ENCODE measurements at places on chromosomes 11 and 22.

- DNase-seq, result no peak
Observed at GRCh38 chr22:47203554-47203991, 441.1 kb downstream of the TBC1D22A start.

DNA sequence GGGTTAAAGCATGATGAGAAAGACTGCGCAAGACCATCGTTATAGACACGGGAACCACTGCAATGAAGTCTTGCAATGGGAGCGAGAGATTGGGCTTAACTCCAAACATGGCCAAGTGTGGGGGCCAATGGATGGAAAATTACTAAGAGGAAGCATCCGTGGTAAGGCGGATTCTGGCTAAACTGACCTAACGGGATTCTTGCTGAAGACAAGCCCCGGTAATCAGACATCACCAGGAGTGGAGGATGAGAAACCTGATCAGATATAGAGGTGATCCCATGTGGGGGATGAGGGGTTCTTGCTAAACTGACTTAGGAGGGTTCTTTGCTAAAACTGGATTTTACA is 5.8 kb upstream of the SYNGR1 start:
- DNase-seq, result peak; percentile 75

- DNase-seq, result no peak
Observed at GRCh38 chr11:86161336-86161735, 83.2 kb upstream of the EED start.

- no peak for DNase-seq
Observed at GRCh38 chr11:78840200-78840599, 265.5 kb upstream of the NARS2 start.

DNA sequence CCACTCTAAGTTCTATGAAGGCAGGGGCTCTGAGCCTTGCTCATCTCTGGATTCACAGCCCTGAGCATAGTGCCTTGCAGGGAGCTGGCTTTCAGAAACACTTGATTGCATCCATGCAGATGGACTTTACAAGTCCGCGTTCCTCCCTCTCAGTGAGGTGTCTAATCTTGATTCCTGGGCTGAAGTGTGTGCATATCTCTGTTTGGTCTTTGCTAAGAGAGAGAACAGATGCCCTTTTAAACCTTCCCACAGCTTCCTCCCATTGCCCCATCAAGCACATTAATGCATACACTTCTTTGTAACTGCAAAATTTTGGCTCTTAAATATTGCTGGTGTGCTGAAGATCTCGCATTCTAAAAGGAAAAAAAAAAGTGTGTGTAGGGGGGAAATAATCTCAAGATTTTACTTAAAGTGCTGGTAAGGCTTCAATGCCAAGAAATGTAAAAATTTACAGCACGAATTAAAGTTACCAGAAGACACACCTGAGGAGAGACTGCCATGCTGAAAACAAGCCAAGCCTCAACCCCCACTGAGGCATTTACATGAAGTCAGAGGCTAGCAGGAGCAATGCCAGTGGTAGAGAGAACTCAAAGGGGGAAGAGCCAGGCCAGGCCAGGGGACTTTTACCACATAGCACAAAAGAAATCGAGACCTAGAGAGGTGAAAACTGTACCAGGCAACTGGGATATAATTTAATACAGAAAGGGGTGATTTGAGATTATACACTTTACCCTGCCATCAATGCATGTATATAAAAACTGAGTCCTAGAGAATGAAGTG is 492.1 kb downstream of the SOX6 start:
- DNase-seq, result no peak

- DNase-seq, result peak; percentile 60
Observed at GRCh38 chr11:10314199-10315072, 9.6 kb downstream of the ADM start.

GRCh38 chr11:114133548-114134329 is 74.2 kb downstream of the ZBTB16 start:
- DNase-seq, result no peak

GRCh38 chr22:39349506-39349966 is 255 bp upstream of the SYNGR1 start:
- peak; percentile 62 for DNase-seq

Data from G401 (cell line).